AG04450 (cell line): ENCODE measurements at places on chromosomes 2 and 18. TPM values are rescaled to one million over a fixed set of nuclear protein-coding genes. Genes with fewer than 3 reads are reported as not detected.
A peak's percentile ranks its signal among the peaks of the same experiment; 100 is the strongest.

GRCh38 chr2:17799301-17800120 lies 16.7 kb upstream of the MSGN1 start:
- DNase-seq, result no peak

DNA sequence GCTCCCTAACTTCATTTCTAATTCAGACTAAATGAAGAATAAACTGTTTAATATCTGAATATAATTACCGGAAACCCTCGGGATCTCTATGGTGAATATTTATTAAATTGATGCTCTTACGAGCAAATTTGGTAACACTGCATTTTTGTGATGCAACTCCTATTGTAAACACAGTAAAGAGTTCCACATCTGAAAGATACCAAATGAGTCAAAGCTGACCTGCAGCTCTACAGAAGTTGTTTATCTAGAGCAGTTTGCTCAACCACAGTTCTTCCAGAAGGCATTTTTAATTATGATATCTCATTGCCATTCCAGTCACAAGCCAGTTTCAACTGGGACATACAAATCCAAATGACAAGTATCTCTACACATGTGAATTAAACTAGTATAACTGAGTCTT lies 129.7 kb downstream of the PKP4 start:
- DNase-seq, result peak; percentile 78

DNA sequence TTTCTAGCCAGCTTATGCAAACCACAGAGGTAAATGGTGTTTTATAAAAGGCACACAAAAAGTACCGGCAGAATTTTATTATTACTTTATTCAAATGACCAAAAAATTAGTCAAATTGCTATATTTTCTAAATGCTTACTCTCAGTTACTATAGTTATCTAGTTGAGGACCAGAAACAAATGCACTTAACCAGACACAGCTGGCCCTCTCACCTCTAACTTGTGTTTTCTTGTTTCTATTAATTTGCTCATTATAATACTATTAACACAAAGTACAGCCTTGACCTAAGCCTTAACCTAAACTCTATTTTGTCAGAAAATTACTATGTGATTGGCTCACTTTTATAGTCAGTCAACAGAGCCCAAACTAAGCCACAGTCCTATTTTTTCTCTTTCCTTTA lies 26.2 kb downstream of the OLA1 start:
- no peak for DNase-seq

DNA sequence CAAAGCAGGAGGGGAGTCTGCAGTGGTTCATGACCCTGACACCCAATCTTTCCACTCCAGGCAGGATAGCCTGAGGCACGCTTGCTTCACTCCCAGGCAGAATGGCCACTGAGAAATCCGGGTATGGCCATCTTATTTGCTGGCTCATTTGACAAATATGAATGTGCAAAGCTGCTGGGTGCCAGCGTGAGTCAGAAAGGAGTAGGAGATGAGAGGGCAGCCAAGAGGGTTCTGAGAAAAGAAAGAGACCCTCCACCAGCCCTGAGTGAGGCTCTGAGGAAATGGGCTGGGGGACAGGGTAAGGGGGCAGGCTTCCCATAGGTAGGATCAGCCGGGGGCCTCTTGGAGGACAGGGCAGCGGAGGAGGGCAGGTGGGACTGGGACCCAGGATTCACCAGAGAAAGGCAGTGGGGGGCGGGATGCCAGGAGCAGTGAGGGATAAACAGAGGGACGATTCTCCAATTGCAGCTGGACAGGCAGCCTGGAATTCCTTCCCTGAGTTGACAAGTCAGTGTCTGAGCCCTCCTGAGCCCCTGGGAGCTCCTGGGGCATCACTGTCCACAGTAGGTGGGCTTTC lies 15.2 kb downstream of the RAMP1 start:
- DNase-seq, result no peak

- no peak for DNase-seq
Measured at GRCh38 chr2:162011706-162012564, 62.1 kb downstream of the DPP4 start.

DNA sequence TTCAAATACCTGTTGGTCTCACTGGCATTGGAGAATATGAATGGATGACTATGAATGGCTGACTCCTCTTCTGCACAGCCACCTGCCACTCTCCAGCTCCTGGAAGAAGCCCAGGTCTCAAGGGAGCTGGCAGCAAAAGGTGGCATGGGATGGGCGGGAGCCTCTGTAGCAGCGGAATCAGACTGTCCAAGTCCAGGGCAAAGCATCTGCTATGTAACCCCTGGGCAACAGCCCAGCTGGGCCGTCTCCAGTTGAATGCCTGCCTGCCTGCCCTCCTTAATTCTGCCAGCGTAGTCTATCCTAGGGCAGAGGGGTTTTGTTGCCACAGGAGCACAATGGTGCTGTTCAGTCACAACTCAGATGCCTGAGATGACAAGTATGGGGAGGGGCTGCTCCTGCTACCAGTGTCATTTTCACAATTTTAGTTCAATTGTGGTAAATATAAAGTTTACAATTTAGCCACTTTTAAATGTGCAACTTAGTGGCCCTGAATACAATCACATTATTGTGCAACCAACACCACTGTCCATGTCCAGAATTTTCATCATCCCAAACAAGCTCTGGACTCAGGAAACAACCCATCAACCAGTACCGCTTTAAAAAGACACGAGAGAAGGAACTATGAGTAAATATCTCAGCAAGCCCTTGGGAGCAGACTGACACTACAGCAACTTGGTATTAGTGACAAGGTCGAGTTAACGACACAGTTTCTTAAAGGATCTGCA lies 115.2 kb downstream of the MYO5B start:
- DNase-seq, result no peak

GRCh38 chr2:51620796-51621195 lies 588.9 kb upstream of the NRXN1 start:
- DNase-seq, result no peak

GRCh38 chr18:58698701-58699193 lies 27.5 kb downstream of the MALT1 start:
- no peak for DNase-seq

The AKAIN1 gene
- not detected in 2 replicates for polyA plus RNA-seq

The DGUOK gene
- polyA plus RNA-seq, result 101 TPM in 2 replicates
